ENCODE measurements at places on chromosomes 6 and 20.

GRCh38 chr20:32672982-32673851, 524 bp downstream of the C20orf203 start:
- DNase-seq = peak; percentile 40

- DNase-seq = no peak
These were observed 4.4 kb downstream of the AIG1 start for GRCh38 chr6:143064951-143065683.

DNA sequence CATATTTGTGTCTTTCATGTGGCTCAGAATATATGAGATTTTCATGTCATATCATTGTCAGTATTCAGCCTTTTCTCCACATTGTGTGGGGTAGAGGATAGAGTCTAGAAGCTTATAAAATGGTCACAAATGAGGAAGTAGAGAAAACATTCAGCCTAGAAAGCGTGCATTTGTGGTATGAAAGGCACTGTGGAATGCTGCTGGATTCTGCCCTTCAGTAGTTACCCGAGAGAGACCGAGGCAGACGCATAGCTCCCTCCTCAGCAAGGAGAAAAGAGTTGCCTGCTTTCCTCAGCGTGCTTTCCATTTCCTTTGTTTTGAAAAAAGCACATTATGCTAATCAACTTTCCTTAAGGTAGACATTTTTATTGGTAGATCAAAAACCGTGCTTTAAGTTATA, 28.7 kb downstream of the MYB start:
- DNase-seq = no peak

- DNase-seq = peak; percentile 38
These were observed 93.2 kb downstream of the GMPR start for GRCh38 chr6:16331384-16332174.

DNA sequence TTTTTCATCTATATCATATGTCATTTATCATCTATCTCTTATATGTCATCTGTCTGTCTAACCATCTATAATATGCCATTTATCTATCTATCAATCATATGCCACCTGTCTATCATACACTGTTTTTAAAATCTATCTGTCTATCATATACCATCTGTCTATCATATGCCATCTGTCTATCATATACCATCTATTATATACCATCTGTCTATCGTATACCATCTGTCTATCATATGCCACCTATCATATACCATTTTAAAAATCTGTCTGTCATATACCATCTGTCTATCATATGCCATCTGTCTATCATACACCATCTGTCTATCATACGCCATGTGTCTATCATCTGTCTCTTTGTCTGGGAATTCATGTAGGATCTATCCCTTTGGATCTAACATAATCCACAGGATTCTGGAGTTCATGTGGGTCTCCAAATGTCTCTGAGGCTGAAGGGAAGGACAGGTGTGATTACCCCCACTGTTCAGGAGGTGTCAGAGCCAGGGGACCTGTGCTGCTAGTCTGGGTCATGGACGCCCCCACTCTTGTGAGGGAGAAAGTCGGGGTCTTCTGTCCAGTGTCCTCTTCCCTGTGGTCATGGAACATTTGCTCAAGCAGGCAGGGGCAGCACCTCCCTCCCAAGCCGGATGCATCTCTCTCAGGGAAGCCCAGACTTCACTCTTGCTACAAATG, 36.9 kb upstream of the FRMD1 start:
- DNase-seq = no peak

- peak; percentile 44 for DNase-seq
These were observed 6.5 kb upstream of the ZSCAN9 start for GRCh38 chr6:28218312-28219248.
